ENCODE measurements at places on chromosomes 6 and 20.
A peak's percentile ranks its signal among the peaks of the same experiment; 100 is the strongest.

GRCh38 chr20:32965115-32965514, 39.1 kb downstream of the SUN5 start:
- no peak for DNase-seq

DNA sequence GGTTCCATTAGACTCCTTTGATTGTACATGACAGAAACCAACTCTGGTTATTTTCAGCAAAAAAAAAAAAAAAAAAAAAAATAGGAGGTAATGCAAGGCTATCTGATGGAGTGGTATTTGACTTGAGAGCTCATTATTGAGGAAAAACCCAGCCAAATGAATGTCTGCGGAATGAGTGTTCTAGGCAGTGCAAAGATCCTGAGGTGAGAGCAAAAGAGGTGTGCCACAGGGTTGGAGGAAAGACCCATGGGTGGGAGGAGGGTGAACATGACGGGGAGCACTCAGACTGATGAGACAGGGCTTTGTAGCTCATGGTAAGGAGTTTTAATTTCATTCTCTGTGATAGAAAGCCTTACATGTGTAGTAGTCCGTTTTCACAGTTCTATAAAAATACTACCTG, 188.9 kb downstream of the TSHZ2 start:
- no peak for DNase-seq

GRCh38 chr6:16267428-16268263, 29.3 kb downstream of the GMPR start:
- DNase-seq: no peak

- DNase-seq: peak; percentile 31
Measured at GRCh38 chr20:37519508-37520418, 1.3 kb upstream of the NNAT start.

GRCh38 chr6:24903681-24904080, 32.1 kb downstream of the RIPOR2 start:
- no peak for DNase-seq

DNA sequence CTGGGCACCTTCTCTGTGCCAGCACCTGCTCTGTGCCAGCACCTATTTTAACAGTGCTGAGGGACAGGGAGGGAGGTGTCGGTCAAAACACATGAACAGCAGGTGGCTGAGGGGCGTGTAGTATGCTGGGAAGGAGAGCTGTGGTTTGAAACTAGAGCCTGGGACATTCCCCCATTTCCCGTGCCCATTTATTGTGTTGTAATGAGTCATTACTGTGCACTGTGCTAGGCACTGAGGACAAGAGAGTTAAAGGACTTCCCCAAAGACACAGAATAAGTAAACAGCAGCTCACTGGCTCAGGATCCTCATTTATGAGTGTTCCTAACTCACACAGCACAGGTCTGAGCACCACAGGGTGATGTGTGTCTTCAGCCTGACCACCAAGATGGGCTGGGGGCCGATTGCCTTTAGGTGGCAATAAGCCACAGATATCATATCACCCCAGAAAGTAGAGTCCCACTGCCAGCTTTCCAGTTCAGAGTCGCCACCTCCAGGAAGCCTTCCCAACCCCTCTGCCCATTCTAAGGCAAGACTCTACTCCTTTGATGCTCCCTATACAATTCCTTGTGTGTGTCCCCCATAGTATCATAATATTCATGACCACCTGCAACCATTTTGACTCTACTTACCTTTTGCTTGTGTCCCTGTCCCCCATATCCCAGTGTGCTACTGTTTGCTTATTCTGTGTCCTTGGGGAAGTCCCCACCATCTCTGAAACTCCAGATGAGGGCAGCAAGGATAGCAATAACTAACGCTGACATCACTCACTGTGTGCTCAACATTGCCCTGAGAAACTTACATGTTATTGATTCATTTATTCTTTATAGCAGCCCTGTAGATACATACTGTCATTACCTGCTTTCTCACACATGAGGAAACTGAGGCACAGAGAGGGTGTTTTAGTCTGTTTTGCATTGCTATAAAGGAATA, 87.3 kb downstream of the TOX2 start:
- DNase-seq: no peak

GRCh38 chr20:32966881-32967781, 37.1 kb downstream of the SUN5 start:
- DNase-seq: no peak

DNA sequence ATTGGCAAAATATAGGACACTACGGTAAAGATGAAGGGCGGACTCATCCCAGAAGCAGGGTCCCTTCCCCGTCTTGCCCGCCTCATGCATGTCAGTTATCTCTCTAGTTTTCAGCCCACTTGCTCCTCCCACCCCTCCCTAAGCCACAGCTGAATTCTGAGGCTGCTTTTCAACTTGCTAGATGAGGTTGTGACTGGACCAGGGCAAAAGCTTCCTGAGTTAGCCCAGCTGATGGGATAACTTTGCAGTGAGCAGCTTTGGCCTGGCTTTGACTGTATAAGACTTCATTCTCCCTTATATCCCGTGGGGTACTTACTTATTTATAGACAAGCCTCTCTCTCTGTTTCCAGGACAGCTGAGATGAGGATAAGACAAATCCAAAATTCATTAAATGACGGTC, 23.2 kb downstream of the GHRH start:
- no peak for DNase-seq

- DNase-seq: no peak
Measured at GRCh38 chr6:5175635-5176034, 85.1 kb downstream of the LYRM4 start.

DNA sequence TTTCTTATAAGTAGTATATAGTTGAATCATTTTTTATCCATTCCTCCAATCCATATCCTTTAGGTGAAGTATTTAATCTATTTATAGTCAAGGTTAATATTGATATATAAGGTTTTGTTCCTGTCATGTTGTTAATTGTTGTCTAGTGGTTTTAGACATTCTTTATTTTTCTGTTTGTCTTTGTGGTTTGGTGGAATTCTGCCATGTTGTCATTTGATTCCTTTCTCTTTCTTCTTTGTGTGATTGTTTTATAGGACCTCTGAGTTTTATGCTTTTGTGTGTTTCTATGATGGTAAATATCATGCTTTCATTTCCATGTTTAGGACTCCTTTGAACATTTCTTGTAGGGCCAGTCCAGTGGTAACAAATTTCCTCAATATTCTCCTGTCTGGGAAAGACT, 450.3 kb upstream of the BTBD3 start:
- no peak for DNase-seq

DNA sequence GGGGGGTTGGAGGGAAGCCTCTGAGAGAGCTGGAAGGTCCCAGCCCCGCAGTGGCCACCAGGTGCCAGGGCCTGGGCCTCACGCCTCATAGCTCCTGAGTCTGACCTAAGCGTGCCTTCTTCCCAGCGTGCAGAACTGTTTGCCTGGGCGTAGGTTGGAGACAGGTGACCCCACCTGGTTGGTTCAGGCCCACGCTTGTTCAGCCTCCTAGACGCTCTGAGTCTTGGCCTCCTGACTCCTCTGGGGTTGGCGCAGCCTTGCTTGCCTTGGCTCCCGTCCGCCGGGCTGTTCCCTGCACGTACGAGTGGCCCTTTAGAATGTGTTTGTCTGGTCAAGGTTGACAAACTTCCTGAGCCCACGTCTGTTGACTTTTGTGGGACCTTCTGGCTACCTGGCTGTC, 70.8 kb downstream of the EYA2 start:
- DNase-seq: no peak

DNA sequence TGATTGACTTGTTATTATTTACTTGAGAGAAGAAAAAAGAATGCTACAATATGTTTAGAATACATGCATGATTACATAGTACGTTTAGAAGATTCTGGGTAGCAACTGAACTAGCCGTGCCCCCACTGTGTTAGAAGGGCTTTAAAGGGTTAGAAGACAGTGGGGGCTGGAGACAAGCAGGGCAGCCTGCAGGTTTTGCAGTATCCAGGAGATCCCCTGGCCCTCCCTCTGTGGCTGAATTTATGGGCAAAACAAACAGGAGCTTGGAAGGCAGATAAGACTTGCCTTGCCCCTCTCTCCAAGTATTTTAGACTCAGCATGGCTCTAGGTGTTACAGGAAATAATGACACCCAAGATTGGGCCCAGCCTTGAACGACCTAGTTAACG, 179.2 kb downstream of the CLIC5 start:
- no peak for DNase-seq

- DNase-seq: no peak
Measured at GRCh38 chr20:4720977-4721349, 746 bp upstream of the PRND start.

DNA sequence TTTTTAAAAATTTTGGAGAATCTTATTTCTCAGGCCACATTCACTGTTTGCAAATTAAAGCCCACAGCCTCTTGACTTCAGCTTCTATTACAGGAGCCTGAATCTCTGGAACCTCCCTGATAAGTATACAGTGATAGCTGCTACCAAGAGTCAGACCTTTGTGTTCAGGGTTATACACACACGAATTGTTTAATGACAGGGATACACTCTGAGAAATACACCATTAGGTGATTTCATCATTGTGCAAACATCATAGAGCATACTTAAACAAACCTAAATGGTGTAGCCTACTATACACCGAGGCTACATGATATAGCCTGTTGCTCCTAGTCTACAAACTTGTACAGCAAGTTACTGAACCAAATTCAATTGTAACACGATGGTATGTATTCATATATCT, 473.9 kb downstream of the PKHD1 start:
- no peak for DNase-seq

DNA sequence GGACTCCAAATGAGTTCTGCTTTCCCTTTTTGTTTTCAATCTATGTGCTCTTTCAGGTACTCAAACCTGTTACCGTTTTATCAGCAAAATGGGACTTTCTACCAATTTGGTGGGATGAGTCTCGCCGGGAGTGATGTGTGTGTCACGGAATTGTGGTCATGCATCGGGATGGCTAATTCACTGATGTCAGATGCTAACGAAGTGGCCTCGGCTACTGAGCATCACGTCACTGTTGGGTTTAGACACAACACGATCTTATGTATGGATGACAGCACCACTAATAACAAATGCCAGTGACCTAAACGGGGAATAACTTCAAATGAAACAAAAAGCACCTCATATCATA, 1.6 kb upstream of the PCK1 start:
- DNase-seq: no peak

- DNase-seq: no peak
Measured at GRCh38 chr6:32855467-32856174, 1.6 kb downstream of the PSMB9 start.

DNA sequence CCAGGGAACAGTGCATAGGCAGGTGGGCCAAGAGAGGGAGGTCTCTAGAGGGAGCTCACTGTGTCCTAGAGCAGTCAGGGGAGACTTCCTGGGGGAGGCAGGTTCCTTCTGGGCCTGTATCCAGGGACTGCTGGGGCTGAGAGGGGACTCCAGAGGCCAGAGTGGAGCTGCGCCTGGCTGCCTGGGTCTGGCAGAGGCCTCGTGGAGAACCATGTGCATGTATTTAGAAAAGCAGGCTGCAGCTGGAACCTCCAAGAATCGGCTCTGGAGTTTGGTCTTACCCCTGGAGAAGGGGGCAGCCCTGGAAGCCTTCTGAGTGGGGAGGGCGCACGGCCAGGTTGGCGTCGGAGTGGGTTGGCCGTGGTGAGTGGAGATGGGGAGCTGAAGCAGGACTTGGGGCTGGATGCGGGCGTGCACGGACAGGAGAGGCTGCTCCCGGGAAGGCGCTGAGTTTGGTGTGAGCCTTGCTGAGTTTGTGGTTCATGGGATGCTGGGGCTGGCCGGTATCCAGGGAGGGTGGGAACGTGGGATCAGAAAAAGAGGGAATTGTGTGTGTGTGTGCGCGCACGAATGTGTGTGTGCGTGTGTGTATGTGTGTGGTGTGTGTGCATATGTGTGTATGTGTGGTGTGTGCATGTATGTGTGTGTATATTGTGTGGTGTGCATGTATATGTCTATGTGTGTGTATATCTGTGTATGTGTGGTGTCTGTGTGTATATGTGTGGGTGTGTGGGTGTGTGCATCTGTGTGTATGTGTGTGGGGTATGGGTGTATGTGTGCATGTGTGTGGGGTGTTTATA, 10.8 kb downstream of the VSTM2L start:
- DNase-seq: no peak

DNA sequence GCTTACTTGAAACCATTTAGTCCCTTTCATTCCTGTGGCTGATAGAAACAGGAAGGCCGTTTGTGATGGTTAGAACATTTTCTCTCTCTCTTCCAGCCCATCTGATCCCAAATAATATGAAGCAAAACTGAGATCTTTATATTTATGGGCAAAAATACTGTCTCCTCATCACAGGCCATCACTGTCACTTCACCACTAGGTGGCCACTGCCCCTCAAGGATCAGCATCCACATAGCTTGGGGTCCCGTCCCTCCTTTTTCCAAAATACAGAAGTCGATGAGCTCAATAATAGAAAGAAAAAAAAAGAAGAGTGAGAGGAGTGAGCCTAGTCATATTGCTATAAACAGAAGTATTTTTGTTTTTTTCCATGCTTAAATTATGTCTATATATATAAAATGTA, 46.4 kb upstream of the LAMP5 start:
- no peak for DNase-seq

GRCh38 chr6:132530293-132530974, 7.6 kb upstream of the TAAR9 start:
- DNase-seq: peak; percentile 47

GRCh38 chr6:155085582-155086257, 90.6 kb downstream of the TIAM2 start:
- no peak for DNase-seq

- no peak for DNase-seq
Measured at GRCh38 chr6:146770965-146771735, 172.4 kb downstream of the ADGB start.

- no peak for DNase-seq
Measured at GRCh38 chr6:106145144-106145543, 59.0 kb downstream of the PRDM1 start.

DNA sequence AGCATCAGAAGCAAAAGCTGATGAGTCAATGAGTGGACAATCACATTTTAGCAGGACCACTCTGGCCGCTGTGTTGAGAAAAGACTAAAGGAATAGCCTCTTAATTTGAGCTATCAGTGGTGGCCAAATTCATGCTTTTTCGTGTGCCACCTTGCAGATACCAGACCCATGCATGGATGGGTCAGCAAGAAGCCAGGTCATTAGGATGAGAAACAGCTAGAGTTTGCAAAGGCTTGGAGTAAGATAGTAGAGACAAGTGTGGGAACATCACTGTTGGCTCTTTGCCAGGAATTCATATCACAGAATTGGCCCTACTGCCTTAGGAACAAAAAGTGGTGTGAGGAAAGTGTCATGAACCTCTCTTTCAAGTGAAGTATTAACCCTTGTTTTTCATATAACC, 25.5 kb downstream of the MRAP2 start:
- DNase-seq: no peak

DNA sequence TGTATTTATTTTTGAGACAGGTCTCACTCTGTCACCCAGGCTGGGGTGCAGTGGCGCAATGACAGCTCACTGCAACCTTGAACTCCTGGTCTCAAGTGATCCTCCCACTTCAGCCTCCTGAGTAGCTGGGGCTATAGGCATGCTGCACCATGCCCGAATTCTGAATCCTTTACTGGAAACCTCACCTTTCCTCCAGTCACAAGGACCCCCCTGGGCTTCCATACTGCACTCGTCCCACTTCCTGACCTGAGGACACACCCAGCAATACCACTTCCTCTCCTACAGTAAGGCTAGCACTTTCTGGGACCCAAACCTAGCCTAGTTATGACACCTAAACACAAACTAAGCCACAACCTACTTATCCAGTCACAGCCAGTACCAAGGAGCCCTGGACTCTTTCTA, 68.2 kb downstream of the FAM217A start:
- no peak for DNase-seq
